Fibroblast of lung (primary cell): ENCODE measurements at places on chromosomes 13 and 19.

- DNase-seq = no peak
Measured at GRCh38 chr19:21580101-21580500, 74.7 kb downstream of the ZNF429 start.

DNA sequence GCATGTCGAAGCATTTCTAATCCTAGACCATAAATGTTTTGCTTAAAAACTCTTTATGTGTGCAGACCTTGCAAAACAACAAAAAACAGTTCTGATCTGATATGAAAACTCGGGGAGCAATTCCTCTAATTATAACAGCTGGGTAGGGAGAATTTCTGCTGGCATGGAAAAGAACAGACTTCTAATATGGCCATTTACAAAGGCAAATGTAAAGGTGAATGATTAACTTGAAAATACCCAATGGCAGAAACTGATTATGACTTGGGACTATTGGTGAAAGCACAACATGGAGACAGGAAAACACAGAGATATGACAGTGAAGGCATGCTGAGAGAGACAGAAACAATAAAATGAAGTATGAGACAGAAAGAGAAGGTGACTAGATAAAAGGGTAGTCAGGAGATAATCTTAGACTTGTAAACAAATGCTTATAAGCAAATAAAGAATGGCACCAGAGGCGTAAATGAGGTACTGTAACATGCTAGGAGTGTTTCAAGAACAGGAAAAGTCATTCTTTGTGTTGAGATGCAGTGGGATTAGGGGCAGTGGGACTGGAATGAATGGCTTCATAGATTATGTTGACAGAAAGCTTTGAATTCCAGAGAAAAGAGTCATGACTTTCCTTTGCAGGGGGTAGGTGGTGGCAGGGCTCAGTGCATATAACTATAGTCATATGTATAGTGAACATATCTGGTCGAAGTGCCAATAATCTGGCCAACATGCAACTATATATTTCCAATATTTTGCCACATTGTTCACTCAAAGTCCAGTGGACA is 393.0 kb downstream of the ITGBL1 start:
- DNase-seq = no peak

DNA sequence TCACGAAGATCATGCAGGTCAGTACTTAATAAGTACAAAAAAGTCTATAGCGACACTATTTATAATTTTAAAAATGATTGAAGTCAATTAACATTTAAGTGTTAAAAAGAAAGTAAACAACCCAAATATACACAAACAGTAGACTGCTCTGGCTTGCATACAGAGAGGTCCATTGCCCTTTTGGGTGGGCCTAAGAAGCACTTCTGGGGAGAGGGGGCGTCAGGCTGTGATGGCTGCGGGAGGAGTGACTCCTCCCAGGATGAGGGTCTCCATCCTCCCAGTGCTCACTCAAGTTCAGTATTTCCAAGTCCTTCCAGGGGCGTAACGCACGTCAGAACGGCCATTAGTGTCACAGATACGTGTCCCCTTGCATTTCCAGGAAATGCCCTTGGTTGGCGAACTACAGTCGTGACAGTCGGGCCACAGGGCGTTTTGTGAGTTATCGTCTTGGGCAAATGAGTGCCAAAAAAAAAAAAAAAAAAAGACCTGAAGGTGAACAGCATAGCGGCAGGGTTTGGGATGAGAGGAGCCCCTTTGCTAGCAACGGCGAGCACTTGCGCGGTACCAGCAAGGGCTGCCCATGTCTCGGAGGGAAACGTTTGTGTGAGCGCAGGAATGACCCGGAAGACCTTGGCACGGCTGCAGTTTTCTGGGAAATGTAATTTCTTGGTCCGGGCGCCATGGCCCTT is at the start of gene SCGB2B2:
Gene SCGB2B2 (minus strand): TSS at position 463 of the 689 bp plus-strand sequence. CDS start 82,596 bp downstream, outside the sequence.
- DNase-seq = no peak

DNA sequence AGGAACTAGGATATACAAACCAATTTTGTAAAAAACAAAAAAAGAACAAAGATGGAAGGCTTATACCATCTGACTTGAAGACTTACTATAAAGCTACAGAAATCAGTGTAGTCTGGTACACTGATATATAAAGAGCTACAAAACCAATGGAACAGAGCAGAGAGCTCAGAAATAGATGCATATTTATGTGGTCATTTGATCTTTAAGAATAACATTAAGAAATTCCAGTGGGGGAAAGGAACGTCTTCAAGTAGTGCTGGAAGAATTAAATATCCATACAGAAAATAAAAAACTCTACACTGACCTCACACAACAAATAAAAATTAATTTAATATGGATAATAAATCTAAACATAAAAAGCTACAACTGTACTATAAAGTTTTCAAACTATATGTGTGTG is 317.0 kb downstream of the ENOX1 start:
- peak; percentile 35 for DNase-seq

- no peak for DNase-seq
Measured at GRCh38 chr19:53506728-53507127, 31.2 kb upstream of the ZNF331 start.
